ENCODE measurements at places on chromosomes 12 and 14.
A peak's percentile ranks its signal among the peaks of the same experiment; 100 is the strongest.

GRCh38 chr14:72608391-72609204, 285.3 kb downstream of the DPF3 start:
- no peak for DNase-seq

GRCh38 chr14:94538070-94538740, 23.0 kb upstream of the SERPINA4 start:
- DNase-seq: no peak

GRCh38 chr12:4112734-4113325, 160.7 kb upstream of the CCND2 start:
- no peak for DNase-seq

GRCh38 chr12:54024127-54024526, 4.1 kb upstream of the HOXC6 start:
- DNase-seq: no peak

- no peak for DNase-seq
Observed at GRCh38 chr12:108240027-108240785, 98.9 kb downstream of the CMKLR1 start.

DNA sequence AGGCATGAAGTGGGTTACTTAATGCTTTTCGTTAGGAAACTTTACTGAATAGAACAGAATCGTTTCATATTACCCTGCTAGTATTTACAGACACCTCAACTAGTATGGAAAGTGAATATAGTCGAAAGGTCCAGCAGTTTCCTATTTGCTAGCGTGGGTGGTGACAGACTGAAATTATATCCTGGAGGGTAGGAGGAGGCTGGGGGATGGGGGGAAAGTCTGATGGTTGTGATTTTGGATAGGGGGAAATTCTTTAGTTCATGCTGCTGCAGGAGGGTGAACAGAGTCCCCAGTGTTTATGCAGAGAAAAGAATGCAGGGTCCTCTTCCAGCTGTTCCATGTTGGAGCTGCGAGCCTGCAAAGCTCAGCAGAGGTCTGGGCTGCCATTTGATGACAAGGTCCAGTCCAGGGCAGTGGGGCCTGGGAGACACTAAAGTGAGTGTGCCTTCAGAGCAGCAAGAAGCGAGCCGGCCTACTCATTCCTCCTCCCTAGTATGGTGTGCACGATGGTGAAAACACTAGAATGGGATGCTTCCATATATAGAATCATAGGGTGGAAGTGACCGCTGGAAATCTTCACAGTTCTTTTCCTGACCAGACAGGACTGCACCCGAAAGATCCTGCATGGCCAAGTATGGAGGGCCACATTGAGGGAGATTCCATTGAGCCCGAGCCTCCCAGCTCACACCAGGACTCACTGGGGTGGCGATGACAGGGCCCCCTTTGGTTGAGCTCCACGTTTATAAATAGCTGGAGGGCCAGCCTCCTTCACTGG, 2.1 kb downstream of the SAMD4A start:
- no peak for DNase-seq

DNA sequence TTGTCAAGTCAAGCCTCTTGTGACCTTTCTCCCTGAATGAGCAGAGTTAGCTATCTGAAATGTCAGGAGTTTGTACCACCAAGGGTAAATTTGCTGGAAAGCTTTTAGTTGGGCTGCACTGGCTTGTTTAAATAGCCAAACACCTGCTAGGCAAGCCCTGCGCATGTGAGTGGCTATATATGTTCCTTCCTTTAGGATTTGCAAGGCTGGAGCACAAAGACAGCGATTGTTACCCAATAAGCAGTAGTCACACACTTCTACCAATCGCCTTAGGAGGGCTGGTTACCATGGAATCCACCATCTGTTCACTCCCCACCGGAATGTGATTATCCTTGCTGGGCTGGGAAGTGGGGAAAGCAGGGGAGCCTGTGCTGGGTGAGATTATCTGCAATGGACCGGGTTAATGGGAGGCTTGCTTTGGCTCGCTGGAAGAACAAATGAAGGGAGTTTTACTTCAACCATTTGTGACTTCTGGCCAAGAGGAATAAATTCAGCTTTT, 102.5 kb downstream of the FGD4 start:
- DNase-seq: no peak

- no peak for DNase-seq
Observed at GRCh38 chr12:108357834-108358579, 18.9 kb upstream of the CMKLR1 start.

DNA sequence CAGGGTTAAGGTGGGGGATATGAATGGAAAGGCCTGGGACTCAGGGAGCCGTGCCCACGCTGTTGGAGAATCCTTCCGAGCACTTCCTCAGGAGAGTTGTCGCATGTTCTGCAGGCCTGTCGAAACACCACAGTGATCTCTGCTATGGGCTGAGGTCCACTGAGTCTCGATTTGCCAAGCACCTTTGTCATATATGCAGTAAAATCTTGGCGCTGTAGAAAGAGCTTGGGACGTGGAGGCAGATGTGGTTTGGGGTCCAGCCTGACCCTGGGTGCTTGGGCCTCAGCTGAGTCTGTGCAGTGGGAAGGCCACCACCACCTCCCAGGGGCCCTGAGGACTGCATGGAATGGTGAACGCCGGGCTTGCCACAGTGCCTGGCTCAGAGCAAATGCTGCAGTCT, 32.9 kb downstream of the C14orf132 start:
- no peak for DNase-seq

DNA sequence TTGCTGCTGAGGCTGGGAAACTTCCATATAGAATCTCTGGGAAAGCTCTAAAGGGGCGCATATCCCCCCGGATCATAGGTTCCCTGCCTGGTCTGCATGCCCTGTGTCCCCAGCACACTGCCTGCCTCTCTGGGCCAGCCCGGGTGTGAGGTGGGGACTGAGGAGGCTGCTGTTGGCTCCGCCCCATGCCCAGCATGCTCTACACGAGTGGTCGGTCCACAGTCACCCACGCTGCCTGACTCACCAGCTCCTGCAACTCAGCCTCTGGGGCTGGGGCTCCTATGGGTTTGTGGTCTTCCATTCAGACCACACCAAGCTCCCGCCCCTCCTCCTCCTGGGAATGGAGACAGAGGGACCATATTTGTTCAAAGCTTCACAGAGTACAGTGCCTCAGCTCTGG, 88.5 kb upstream of the ANO2 start:
- no peak for DNase-seq

- no peak for DNase-seq
Observed at GRCh38 chr12:111976291-111976690, 36.7 kb downstream of the TMEM116 start.

DNA sequence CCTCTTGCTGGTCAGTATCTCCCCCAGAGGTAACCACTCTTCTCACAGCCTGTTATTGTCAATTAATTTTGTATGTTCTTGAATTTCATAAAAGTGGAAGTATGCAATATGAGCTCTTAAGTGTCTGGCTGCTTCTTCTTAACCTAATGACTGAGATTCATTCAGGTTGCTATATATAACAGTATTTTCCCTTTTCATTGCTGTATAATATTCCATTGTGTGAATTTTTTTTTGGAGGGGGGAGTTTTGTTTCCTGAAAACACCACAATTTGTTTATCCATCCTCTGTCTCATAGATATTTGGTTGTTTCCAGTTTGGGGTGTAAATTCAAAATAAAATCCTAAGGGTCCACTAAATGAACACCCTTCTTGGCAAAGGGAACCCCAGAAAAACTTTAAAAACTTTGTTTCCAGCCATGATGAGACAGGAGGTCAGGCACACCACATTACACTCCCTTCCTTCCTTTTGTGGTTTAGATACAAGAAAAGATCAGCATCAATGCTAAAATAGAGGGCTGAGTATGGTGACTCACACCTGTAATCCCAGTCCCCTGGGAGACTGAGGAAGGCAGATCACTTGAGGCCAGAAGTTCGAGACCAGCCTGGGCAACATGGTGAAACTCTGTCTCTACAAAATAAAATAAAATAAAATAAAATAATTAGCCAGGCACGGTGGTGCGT, 4.1 kb upstream of the DAO start:
- DNase-seq: no peak

- no peak for DNase-seq
Observed at GRCh38 chr12:28440081-28440608, 249.9 kb downstream of the CCDC91 start.

- no peak for DNase-seq
Observed at GRCh38 chr14:66140963-66141362, 345.2 kb upstream of the CCDC196 start.

GRCh38 chr12:107514887-107515445, 170.6 kb upstream of the PWP1 start:
- DNase-seq: no peak

DNA sequence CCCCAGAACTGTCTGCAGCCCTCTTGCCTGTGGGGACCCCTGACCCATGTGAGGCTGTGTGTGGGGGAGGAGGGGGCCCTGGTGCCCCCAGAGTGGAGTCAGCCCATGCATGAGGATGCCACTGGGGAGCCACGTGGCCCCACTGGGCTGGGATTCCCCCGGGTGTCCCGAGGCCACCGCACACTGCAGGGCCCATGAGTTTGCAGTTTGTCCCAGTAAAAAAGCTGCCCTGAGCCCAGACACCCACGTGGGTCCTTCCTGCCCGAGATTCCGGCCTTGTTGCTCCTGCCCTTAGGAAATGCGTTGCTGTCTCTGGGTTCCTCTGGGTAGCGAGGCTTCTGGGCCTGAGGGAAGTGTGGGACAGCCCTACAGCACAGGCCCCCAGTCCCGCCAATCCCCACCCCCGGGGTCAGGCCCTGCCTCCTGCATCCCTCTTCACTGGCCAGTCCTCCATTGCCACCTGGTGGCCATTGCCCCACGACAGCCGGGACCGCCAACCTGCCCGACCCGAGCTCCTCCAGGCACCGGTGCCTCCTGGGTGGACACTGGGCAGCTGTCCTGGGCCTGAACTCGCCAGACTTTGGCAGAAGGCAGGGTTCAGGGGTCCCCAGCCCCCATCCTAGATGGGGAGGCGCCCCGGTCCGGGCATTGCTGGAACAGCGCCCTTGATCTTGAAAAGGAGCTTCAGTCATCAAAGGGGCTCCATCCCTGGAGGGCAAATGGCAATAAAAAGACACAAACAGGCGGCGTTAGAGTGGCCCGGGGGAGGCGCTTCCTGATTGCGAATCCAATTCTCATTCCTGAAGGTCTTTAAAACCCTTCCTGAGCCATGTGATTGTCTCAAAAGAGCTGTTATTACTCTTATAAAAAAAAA, 15.6 kb upstream of the C14orf180 start:
- peak; percentile 70 for DNase-seq
